Muscle of leg (tissue), 16 donors: ENCODE measurements at places on chromosomes 16 and 17. TPM values are rescaled to one million over a fixed set of nuclear protein-coding genes. Genes with fewer than 3 reads are reported as not detected.

DNA sequence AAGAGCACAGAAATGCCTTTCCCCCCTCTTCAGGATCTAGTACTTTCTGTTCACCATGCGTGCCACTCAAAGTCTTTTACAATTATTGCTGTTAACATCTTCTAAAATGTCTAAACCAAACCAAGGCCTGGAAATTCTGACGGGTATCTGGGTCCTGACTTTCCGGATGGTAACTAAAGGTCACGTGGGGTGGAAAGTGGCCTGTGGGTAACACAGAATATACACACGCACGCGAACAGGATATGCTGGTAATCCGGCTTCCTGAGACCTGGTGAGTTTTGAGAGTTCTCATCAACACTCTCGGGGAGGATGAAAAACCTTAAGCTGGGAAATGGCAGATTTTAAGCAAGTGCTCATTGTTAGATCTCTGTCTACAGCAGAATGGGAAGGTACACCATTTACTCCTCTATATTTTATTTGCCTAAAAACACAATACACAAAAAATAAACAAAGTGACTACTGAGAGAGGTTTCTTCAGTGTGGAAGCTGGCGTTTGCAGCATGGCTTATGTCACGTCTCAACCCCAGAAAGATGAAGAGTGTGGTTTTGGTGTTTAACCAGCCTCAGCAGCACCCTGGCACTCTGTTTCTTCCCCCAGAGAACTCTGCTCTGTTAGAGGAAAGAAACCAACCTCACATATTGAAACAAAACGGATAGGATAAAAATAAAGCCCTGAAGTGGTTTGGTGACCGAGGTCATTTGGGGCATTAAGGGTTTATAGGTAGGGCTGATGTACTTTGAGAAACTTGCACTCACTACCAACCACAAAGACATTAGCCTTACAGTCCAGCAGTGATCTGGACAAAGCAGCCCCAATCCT lies 37.3 kb downstream of the SMG6 start:
- H3K36me3 ChIP-seq, result peaks cover 17% of the 10 kb centered on the region
- DNase-seq, result peak; percentile 27
- H3K4me3 ChIP-seq, result no peak overlapping the region

DNA sequence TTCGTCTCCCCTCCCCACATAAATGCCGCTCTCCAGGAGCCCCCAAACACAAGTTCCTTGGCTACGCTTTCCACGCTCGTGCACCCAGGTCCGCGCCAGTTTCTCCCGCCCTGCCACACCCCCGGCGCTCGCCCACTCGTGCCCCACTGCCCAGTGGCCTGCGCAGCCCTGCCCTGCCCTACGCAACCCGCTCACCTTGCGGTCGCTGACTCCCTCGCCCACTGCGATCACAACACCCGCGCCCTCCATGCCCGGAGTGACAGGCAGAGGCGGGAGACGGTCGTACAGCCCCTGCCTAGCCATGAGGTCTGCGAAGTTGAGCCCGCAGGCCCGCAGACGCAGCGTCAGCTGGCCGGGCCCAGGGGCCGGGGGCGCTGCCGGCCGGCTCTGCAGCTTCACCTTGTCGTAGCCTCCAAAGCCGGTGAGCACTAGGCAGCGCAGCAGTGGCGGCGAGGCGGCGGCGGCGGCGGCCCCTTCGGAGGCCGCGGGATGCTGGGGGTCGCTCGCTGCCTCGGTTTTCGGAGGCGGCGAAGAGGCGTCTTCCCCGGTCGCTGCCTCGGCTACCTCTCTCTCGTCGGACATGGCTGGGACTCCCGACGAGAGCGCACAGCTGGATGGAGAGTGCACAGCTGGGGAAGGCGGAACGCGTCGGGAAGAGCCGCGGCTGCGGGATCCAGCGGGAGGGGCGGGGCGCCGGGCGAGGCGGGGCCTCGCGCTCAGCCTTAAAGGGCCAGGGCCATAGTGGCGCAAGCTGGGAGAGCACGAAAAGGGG lies at the start of gene VAT1:
Gene VAT1, minus strand, starts transcription at position 645 of the 772 bp plus-strand sequence. Its CDS starts 63 bp downstream, at position 582.
- peak within 1 kb of the TSS; percentile 84 for H3K27ac ChIP-seq
- peaks cover 33% of the 10 kb centered on the region for H3K4me1 ChIP-seq
- DNase-seq, result peak; percentile 93
- peak within 1 kb of the TSS; percentile 96 for H3K4me3 ChIP-seq
- peaks cover 18% of the 10 kb centered on the region for H3K36me3 ChIP-seq

DNA sequence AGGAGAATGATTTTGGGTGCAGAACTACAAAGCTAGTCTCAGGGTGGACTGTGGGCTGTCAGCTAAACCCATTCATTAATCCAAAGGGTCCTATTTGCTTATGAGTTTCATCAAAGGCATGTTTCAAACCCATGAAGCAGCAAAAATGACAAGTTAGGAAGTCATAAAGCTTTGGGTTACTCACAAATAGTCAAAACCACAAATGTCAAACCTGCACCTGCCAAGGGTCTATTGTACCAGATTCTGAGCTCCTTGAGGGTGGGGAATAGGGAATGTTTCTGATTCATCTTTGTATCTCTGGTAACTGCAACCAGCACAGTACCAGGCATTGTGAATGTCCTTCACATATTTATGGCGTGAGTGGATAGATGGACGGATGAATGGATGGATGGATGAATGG lies 317.7 kb downstream of the MAF start:
- H3K4me3 ChIP-seq, result no peak overlapping the region
- no peaks in the 10 kb centered on the region for H3K27me3 ChIP-seq
- no peak overlapping the region for H3K27ac ChIP-seq
- H3K4me1 ChIP-seq, result peaks cover 26% of the 10 kb centered on the region

GRCh38 chr17:17342242-17342945 lies 39.2 kb downstream of the NT5M start:
- peaks cover 14% of the 10 kb centered on the region for H3K4me1 ChIP-seq
- no peak overlapping the region for H3K27ac ChIP-seq
- no peaks in the 10 kb centered on the region for H3K27me3 ChIP-seq
- DNase-seq, result no peak
- peaks cover 7% of the 10 kb centered on the region for H3K36me3 ChIP-seq

C16orf89 gene
- total RNA-seq, result not detected

DNA sequence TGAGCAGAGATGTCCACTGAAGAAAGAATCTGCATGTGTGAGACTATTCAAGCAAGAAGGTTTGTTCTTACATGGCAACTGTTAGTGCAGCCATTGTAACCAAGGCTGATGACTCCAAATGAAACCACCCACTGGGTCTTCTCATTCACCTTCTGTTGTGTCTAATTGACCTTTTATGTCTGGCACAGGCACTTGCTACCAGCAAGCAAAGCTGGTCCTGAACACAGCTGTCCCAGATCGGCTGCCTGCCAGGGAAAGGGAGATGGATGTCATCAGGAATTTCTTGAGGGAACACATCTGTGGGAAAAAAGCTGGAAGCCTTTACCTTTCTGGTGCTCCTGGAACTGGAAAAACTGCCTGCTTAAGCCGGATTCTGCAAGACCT lies 3.6 kb downstream of the CDC6 start:
- peaks cover 6% of the 10 kb centered on the region for H3K36me3 ChIP-seq
- no peak overlapping the region for H3K4me3 ChIP-seq
- H3K4me1 ChIP-seq, result peaks cover 23% of the 10 kb centered on the region
- H3K27ac ChIP-seq, result peak overlapping the region; percentile 70
- H3K27me3 ChIP-seq, result no peaks in the 10 kb centered on the region

DNA sequence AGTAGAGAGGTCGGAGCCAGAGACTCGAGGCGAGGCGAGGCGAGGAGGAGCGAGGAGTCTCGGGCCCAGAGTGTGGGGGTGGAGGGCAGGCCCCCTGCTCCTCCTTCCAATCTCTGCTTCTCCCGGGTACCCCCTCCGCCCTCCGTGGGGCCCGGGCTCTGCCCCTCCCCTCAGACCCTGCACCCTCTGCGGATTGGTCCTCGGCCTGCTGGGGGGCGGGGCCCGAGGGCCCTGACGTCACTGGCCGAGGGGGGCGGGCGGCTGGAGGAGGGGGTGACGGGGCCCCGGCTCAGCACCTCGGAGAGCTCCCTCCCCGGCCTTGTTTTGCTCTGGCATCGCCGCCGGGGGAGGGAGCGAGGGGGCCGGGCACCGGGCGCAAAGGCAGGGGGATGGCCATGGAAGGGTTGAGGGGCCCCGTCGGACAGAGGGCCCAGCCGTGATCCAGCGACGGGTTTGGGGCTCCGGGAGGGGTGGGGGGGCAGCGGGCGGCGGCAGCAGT lies at the start of gene RUNDC3A:
Gene RUNDC3A, plus strand, starts transcription at position 282 of the 499 bp plus-strand sequence. CDS start 232 bp downstream, outside the sequence.
- no peaks in the 10 kb centered on the region for H3K36me3 ChIP-seq
- H3K4me1 ChIP-seq, result peaks cover 16% of the 10 kb centered on the region
- no peak within 1 kb of the TSS for H3K27ac ChIP-seq
- DNase-seq, result peak; percentile 94
- peak within 1 kb of the TSS; percentile 47 for H3K4me3 ChIP-seq

DNA sequence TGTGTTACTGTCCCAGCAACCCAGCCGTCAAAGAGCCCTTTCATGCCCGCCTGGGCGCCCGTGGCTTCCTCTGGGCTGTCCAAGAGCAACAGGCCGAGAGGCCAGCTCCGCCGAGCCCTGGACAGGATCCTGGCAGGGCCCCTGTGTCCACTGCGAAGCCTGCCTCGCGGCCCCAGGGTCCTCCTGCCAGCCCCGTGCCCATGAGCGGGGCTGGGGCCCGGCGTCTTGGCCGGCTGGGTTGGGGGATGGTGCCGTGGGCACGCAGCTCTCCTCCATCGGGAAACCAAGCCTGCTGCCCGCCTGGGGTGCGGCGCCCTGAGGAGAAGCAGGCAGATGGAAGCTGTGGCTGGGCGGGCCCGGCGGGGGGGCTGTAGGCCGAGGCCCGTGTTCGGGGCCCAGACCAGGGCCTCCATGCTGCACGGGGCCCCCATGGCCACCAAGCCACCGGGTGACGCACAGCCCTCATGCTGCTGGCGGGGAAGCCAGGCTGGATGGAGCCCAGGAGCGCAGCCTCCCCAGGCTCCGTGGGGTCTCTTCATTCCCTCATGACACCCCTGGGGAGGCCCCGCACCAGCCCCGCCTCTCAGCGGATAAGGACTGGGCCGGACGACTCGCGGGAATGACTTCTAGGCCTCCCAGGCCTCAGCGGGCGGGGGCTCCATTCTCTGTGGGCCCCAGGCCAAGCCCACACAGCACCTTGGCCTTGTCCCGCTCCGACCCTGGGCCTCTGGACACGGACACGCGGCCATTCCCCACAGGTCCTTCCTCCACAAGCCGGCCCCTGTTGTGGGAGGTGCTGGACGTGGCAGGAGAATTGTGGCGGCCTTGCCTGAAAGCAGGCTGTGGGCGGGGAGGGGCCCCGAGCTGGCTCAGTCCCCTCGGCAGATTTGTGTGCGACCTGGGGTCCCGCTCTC lies at the start of gene C1QTNF8:
Gene C1QTNF8, minus strand, starts transcription at position 76 of the 914 bp plus-strand sequence. CDS start 1,322 bp downstream, outside the sequence.
- peaks cover 23% of the 10 kb centered on the region for H3K27me3 ChIP-seq
- no peaks in the 10 kb centered on the region for H3K36me3 ChIP-seq

CCP110 gene
- 11.3 TPM for total RNA-seq

GRCh38 chr16:64321881-64322280 lies 800.0 kb downstream of the CDH11 start:
- no peaks in the 10 kb centered on the region for H3K27me3 ChIP-seq
- no peaks in the 10 kb centered on the region for H3K36me3 ChIP-seq
- no peak for DNase-seq

MYO15A gene
- 0.58 TPM for total RNA-seq

- peaks cover 10% of the 10 kb centered on the region for H3K36me3 ChIP-seq
- no peaks in the 10 kb centered on the region for H3K4me1 ChIP-seq
- H3K4me3 ChIP-seq, result no peak overlapping the region
- no peak for DNase-seq
- no peaks in the 10 kb centered on the region for H3K27me3 ChIP-seq
Observed at GRCh38 chr17:44464037-44464436, 39.2 kb downstream of the GPATCH8 start.

TBX4 gene
- 20.0 TPM for total RNA-seq

DNA sequence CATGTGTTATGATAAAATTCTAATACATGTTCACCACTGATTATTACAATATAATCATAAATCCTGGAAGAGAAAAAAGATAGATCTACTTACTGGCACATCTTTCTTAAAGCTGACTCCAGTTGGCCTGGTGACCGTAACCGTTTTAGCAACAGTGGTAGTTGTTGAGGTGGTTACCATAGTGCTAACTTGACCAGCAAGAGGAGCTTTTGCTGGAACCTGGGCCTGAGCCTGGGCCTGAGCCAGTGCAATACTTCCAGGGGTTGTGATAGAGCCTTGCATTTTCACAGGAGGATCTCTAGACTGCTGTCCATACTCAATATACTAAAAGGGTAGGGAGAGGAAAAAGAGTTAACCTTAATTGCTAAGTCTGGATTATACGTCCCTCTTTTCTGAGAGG lies 36.2 kb downstream of the SETD6 start:
- no peaks in the 10 kb centered on the region for H3K27me3 ChIP-seq
- peak; percentile 50 for DNase-seq
- no peak overlapping the region for H3K4me3 ChIP-seq
- no peaks in the 10 kb centered on the region for H3K4me1 ChIP-seq
- peaks cover 34% of the 10 kb centered on the region for H3K36me3 ChIP-seq
- no peak overlapping the region for H3K27ac ChIP-seq

GRCh38 chr17:56165072-56165641 lies 11.9 kb downstream of the ANKFN1 start:
- no peak overlapping the region for H3K27ac ChIP-seq
- DNase-seq, result no peak
- H3K4me1 ChIP-seq, result no peaks in the 10 kb centered on the region
- no peaks in the 10 kb centered on the region for H3K27me3 ChIP-seq

- peaks cover 25% of the 10 kb centered on the region for H3K36me3 ChIP-seq
- DNase-seq, result peak; percentile 59
- no peak overlapping the region for H3K4me3 ChIP-seq
- no peak overlapping the region for H3K27ac ChIP-seq
- no peaks in the 10 kb centered on the region for H3K27me3 ChIP-seq
Observed at GRCh38 chr16:19601083-19601976, 45.8 kb downstream of the VPS35L start.

SLC5A11 gene
- total RNA-seq, result 0.04 TPM

DNA sequence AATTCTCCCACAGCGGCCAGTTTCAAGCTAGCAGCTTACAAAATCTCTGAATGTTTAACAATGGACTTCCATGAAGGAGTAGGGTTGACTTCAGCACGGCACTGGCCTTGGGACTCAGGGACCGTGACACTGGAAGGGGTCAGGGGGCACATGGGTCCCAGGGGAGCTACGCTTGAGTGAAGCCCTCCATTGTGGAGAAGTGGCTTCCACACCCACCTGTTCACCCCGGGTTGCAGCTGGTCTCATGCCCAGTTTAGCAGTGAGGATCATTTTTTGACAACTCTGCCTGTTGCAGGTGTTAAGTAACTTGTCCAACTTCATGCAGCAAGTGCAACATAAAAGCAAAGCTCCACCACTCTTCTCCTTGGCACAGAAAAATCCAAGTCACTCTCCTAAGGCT lies 510.2 kb downstream of the CDH13 start:
- no peaks in the 10 kb centered on the region for H3K27me3 ChIP-seq
- no peak overlapping the region for H3K27ac ChIP-seq
- H3K36me3 ChIP-seq, result no peaks in the 10 kb centered on the region
- H3K4me1 ChIP-seq, result peaks cover 10% of the 10 kb centered on the region
